ENCODE measurements at places on chromosomes 11 and 22. TPM values are rescaled to one million over a fixed set of nuclear protein-coding genes. Genes with fewer than 3 reads are reported as not detected.

- H3K27ac ChIP-seq, result no peak overlapping the region
- H3K36me3 ChIP-seq, result no peaks in the 10 kb centered on the region
- DNase-seq, result peak; percentile 49
- H3K4me1 ChIP-seq, result peaks cover 11% of the 10 kb centered on the region
- no peak overlapping the region for H3K4me3 ChIP-seq
- no peaks in the 10 kb centered on the region for H3K27me3 ChIP-seq
Measured at GRCh38 chr22:32574958-32575910, 100.6 kb downstream of the FBXO7 start.

- H3K27me3 ChIP-seq, result no peaks in the 10 kb centered on the region
- no peak overlapping the region for H3K4me3 ChIP-seq
- no peak overlapping the region for H3K27ac ChIP-seq
- no peaks in the 10 kb centered on the region for H3K36me3 ChIP-seq
- no peak for DNase-seq
Measured at GRCh38 chr11:33835143-33835878, 56.6 kb downstream of the LMO2 start.

L3MBTL2 gene
- 30.6 TPM for polyA plus RNA-seq

- H3K36me3 ChIP-seq, result no peaks in the 10 kb centered on the region
- DNase-seq, result no peak
- H3K27me3 ChIP-seq, result peaks cover 4% of the 10 kb centered on the region
- peaks cover 27% of the 10 kb centered on the region for H3K4me1 ChIP-seq
- peak overlapping the region; percentile 61 for H3K27ac ChIP-seq
- no peak overlapping the region for H3K4me3 ChIP-seq
Measured at GRCh38 chr22:27435844-27436576, 365.5 kb downstream of the MN1 start.

GRCh38 chr11:16933291-16933690 is 80.9 kb downstream of the PLEKHA7 start:
- peak; percentile 29 for DNase-seq
- no peaks in the 10 kb centered on the region for H3K27me3 ChIP-seq

APOA5 gene
- polyA plus RNA-seq, result not detected

DNA sequence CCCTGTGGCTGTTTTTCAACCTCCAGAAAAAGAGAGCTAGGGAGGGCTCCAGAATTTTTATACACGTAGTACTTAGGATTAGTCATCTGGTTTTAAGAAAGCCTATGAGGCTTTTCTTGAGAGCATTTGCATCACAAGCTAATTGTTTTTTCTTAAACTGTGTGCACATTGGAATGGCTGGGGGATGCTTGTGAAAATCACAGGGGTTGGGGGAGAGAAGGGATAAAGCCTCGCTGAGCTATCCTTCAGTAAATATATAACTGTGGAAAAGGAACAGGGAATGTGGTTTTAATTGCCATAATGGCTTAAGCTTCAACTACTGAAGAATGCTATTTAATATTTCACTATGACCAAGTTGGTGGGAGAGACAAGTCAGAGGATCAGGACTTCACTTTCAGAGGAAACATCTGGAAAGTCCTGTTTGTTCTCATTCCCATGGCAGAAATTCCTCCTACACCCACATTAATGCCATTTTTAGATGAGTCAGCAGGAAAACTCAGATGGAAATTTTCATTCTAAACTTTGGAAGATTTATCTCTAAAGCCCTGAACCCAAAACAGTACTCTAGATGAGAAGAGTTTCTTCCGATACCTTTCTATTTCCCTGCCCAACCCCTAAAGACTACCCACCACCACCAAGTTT is 591.3 kb downstream of the LRRC4C start:
- no peaks in the 10 kb centered on the region for H3K27me3 ChIP-seq
- no peak overlapping the region for H3K27ac ChIP-seq
- H3K4me3 ChIP-seq, result no peak overlapping the region
- H3K36me3 ChIP-seq, result no peaks in the 10 kb centered on the region
- DNase-seq, result no peak
- H3K4me1 ChIP-seq, result no peaks in the 10 kb centered on the region

- H3K27me3 ChIP-seq, result peaks cover 50% of the 10 kb centered on the region
- no peak overlapping the region for H3K4me3 ChIP-seq
- no peaks in the 10 kb centered on the region for H3K36me3 ChIP-seq
- DNase-seq, result no peak
Measured at GRCh38 chr11:69823641-69824265, 4.5 kb upstream of the FGF3 start.

- no peaks in the 10 kb centered on the region for H3K36me3 ChIP-seq
- no peaks in the 10 kb centered on the region for H3K4me1 ChIP-seq
- H3K27me3 ChIP-seq, result no peaks in the 10 kb centered on the region
- H3K4me3 ChIP-seq, result no peak overlapping the region
Measured at GRCh38 chr11:123166071-123166559, 28.9 kb downstream of the CLMP start.

MS4A2 gene
- polyA plus RNA-seq, result 0.20 TPM

KRTAP5-1 gene
- 5.7 TPM for polyA plus RNA-seq

DNA sequence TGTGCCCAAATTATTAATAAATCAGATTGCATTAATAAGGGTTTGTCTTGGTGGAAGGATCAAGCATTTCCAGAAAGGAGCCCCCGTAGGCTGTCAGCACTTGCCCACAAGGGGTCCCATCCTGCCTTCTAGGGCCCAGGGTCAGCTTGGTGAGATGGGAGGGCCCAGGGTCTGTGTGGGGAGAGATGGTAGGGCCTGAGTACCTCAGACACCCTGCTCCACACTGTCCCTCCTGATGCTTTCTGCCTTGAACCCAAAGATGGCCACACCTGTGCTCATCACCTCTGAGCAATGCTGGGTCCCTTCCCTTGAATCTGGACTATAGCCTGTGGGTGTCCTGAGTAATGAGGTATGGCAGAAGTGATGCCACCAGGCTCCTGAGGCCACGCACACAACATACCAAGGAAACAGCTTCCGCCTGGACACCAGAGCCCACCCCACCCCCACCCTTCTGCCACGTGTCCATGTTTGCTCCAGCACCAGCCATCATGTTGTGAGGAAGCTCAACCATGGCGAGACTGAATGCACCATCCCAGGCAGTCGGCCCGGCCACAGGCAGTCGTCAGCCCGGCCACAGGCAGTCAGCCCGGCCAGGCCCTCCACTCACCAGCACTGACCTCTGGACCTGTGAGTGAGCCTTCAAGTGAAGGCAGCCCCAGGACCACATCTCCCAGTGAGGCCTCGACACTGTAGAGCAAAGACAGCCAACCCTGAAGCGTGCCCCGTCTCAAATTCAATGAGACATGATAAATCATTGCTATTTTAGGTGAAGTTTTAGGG is 6.8 kb downstream of the BET1L start:
- no peak overlapping the region for H3K4me3 ChIP-seq
- H3K36me3 ChIP-seq, result peaks cover 53% of the 10 kb centered on the region
- peaks cover 4% of the 10 kb centered on the region for H3K4me1 ChIP-seq
- H3K27ac ChIP-seq, result no peak overlapping the region
- DNase-seq, result no peak
- no peaks in the 10 kb centered on the region for H3K27me3 ChIP-seq

DNA sequence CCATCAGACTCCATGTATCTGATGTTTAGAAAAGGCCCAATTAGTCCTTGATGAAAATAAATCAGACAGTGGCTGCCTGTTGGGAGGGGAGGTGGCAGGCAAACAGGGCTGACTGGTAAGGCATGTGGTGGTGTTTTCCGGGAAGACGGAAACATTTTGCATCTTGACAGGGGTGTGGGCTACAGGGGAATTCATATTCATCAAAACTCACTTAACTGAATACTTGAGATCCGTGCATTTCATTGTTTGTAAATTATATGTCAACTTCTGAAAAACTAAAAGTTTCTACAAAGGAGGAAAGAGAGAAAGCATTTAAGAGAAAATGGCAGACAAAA is 10.1 kb upstream of the MOB2 start:
- no peak overlapping the region for H3K4me3 ChIP-seq
- H3K4me1 ChIP-seq, result peaks cover 19% of the 10 kb centered on the region
- peaks cover 17% of the 10 kb centered on the region for H3K36me3 ChIP-seq
- no peak for DNase-seq
- H3K27ac ChIP-seq, result no peak overlapping the region

DNA sequence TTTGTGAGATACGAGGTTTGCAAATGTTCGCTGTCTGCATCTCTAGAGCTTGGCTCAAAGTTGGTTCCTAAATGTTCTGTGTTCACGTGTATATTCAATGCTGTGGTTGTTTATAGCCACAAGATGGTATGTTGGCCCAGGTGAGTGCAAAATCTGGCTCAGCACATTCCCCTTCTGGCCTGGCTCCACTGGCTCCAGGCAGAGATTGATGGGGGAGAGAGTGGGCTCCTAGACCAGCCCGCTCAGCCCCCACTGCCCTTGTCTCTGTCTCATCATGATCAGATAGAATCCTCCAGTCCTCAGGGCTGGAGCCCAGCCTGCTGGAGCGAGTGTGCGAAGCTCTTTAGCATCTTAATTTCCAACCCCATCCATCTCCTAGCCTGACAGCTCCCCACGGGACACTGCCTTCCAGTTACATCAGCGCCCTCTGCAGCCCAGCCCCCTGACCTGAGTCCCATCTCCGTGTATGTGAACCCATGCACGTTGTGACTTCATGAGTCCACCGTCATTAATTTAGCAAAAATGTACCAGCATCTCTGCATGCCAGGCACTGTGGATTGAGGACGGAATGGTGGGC is 2.0 kb downstream of the P2RX3 start:
- DNase-seq, result no peak
- H3K36me3 ChIP-seq, result no peaks in the 10 kb centered on the region
- H3K4me3 ChIP-seq, result no peak overlapping the region
- peaks cover 16% of the 10 kb centered on the region for H3K4me1 ChIP-seq
- H3K27me3 ChIP-seq, result no peaks in the 10 kb centered on the region
- H3K27ac ChIP-seq, result no peak overlapping the region

JAML gene
- 1.5 TPM for polyA plus RNA-seq

SLC25A18 gene
- 32.6 TPM for polyA plus RNA-seq

DNA sequence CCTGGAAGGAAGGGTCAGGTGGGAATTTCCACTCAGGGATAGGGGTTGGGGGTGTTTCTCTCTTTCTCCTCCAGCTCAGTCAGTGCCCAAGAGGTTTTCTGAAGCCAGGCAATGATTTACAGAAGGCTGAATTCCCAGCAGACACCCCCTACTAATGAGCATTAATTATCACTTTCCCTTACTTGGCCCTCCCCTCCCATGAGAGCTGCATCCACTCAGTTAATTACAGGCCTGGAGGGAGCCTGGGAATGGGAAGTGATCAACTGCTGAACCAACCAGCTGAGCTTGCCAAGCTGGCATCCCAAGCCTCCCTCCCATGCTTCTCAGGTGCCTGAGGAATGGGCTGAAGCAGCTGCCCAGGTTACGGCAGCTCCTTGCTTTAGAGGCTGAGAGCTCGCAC is 992 bp downstream of the LGALS12 start:
- no peaks in the 10 kb centered on the region for H3K27me3 ChIP-seq
- H3K27ac ChIP-seq, result no peak overlapping the region
- no peaks in the 10 kb centered on the region for H3K36me3 ChIP-seq
- DNase-seq, result peak; percentile 59
- H3K4me3 ChIP-seq, result no peak overlapping the region

OR56B4 gene
- polyA plus RNA-seq, result not detected

DNA sequence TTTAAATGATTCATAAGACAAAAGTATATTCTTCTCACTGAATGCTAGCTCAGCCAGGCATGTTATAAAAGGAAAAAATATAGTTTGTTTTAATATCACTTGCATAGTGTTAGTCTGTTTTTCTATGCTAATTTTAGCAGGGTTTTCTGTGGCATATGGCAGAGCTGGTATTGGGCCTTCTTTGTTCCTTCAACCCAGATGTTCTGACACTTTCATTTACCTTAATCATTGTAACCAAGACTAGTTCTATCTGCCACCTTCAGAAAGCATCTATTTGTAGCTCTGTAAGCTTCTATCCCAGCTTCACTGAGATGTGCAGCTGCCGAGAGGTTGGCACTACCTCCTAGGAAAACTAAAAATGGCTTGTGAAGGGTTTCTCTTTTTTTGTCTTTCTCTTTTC is 338.7 kb downstream of the GUCY1A2 start:
- H3K27me3 ChIP-seq, result no peaks in the 10 kb centered on the region
- no peak overlapping the region for H3K27ac ChIP-seq
- H3K4me3 ChIP-seq, result no peak overlapping the region
- no peaks in the 10 kb centered on the region for H3K4me1 ChIP-seq

TREH gene
- polyA plus RNA-seq, result 3.8 TPM

GRCh38 chr11:107716884-107717532 is 5.2 kb upstream of the SLN start:
- no peak for DNase-seq
- H3K4me1 ChIP-seq, result peaks cover 4% of the 10 kb centered on the region
- no peaks in the 10 kb centered on the region for H3K36me3 ChIP-seq
- no peak overlapping the region for H3K4me3 ChIP-seq

GRCh38 chr11:211295-211694 is 3.8 kb downstream of the RIC8A start:
- H3K36me3 ChIP-seq, result peaks cover 70% of the 10 kb centered on the region
- H3K4me3 ChIP-seq, result no peak overlapping the region
- H3K4me1 ChIP-seq, result peaks cover 32% of the 10 kb centered on the region
- no peak for DNase-seq
- no peak overlapping the region for H3K27ac ChIP-seq

DNA sequence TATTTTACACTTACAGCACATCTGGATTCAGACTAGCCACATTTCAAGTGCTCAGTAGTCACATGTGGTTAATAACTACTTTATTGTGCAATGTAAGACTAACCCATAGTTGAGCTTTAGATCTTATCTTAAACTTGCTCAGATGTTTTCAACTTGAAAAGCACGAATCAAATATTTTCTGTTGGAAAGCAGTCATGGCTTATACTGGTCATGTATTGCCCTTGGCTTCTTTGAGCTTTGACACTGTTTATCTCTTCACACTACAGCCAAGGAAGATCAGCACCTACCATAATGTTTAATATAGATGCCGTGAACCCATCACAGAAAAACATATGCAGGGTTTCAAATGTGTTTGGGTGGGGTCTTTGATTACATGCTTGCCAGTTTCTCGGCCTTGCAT is 4.4 kb downstream of the RBX1 start:
- H3K4me1 ChIP-seq, result peaks cover 6% of the 10 kb centered on the region
- peaks cover 34% of the 10 kb centered on the region for H3K36me3 ChIP-seq
- no peaks in the 10 kb centered on the region for H3K27me3 ChIP-seq

DNA sequence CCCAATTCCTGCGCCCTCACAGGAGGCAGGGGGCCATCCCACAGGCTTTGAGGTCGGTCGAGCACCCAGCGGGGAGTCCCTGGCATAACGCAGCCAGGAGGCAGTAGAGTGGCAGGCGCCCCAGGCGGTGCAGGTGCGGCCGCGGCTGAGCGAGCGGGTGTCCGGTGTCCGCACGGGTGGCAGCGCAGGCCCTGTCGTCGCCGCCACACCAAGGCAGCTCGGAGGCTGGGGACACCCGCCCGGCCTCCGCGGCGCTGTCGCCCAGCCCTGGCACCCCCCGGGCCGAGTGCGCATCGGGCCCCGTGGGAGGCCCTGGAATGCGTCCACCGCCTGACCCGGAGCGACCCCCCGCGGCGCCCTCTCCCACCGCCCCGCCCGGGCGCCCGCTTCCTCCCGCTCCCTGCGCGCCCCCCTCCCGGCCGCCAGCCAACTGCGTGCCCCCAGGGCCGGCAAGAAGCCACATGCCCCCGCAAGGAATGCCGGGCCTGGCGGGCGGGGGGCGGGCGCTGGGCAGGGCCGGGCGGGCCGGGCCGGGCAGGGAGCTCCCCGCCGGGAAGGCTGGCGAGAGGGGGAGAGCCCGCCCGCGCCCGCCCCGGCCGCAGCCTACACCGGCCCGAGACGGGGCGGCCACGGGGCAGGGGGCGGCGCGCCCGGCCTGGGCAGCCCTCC is 33.9 kb downstream of the PRDM11 start:
- H3K4me1 ChIP-seq, result peaks cover 37% of the 10 kb centered on the region
- H3K27ac ChIP-seq, result no peak overlapping the region
- peak; percentile 50 for DNase-seq
- no peaks in the 10 kb centered on the region for H3K27me3 ChIP-seq
- H3K36me3 ChIP-seq, result peaks cover 31% of the 10 kb centered on the region

- H3K36me3 ChIP-seq, result no peaks in the 10 kb centered on the region
- peaks cover 8% of the 10 kb centered on the region for H3K4me1 ChIP-seq
- peak; percentile 59 for DNase-seq
- no peaks in the 10 kb centered on the region for H3K27me3 ChIP-seq
Measured at GRCh38 chr11:40280159-40281051, 1179.0 kb downstream of the LRRC4C start.

CSNK2A3 gene
- polyA plus RNA-seq, result 3.5 TPM
